SK-N-DZ (cell line): ENCODE measurements at places on chromosomes 5 and 9.

GRCh38 chr5:179533024-179533423 is 17.3 kb upstream of the RUFY1 start:
- DNase-seq: no peak

- DNase-seq: no peak
These were observed 67.5 kb downstream of the MAMDC2 start for GRCh38 chr9:70111042-70111602.

- DNase-seq: no peak
These were observed 281.6 kb downstream of the ADAMTS6 start for GRCh38 chr5:65199993-65200675.

DNA sequence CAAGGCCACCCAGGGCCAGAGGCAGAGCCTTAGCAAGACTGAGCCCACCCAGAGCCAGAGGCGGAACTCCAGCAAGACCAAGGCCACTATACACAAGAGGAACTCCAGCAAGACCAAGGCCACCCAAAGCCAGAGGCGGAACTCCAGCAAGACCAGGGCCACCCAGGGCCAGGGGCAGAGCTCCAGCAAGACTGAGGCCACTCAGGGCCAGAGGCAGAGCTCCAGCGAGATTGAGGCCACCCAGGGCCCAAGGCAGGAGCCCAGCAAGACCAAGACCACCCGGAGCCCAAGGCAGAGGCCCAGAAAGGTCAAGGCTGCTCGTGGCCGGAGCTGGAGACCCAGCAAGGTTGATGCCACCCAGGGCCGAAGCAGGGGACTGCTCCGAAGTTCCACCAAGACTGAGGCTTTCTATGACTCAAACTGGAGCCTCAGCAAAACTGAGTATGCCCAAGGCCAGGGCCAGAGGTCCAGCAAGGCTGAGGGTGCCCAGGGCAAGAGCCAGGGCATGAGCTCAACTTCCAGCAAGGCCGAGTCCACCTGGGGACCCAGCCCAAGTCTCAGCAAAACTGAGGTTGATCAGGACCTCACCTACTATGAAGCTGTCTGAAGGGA is 4.2 kb downstream of the TOR2A start:
- no peak for DNase-seq

DNA sequence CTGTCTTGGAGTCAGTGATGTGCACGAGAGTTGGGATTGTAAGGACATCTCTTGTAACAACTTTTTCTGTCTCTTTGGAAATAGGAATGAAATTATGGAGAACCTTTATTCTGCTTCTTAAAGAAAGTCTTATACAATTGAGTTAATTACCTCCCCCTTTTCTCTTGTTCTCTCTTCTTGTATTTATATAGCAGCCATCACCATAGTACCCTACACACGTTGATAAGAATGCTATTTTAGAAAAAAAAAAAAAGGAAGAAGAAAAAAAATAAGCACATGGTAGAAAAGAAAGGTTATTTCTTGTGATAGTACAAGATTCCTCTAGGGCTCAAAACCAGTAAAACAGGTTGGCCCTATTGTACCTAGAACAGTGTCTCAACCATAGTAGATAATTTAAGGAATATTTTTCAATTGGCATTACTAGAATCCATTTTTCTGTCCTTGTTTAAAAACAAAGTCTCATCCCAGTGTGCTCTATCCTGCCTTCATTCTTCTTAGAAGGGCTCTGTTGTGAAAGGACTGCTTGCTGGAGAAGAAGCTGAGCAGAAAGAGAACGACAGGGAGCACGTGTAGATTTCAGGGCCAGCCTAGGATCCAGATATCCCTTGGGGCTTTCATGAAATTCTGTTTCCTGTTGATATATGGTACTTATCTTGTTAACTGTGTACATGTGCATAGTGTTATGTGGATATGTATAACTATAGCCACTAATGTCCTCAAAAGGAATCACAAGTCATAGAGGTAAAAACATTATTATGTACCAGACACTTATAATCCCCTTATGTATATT is 392.3 kb upstream of the MEF2C start:
- DNase-seq: no peak
